ENCODE measurements at places on chromosomes 6 and 20. TPM values are rescaled to one million over a fixed set of nuclear protein-coding genes. Genes with fewer than 3 reads are reported as not detected.
A peak's percentile ranks its signal among the peaks of the same experiment; 100 is the strongest.

The TRIM40 gene
- not detected for polyA plus RNA-seq

The EDN1 gene
- polyA plus RNA-seq = 5.9 TPM

The METTL24 gene
- polyA plus RNA-seq = 0.80 TPM

The HLA-DRB5 gene
- not detected for polyA plus RNA-seq

The BPIFA1 gene
- not detected for polyA plus RNA-seq

The FAM184A gene
- polyA plus RNA-seq = 3.6 TPM

The COX7A2 gene
- polyA plus RNA-seq = 214 TPM

The TMEM239 gene
- polyA plus RNA-seq = not detected

DNA sequence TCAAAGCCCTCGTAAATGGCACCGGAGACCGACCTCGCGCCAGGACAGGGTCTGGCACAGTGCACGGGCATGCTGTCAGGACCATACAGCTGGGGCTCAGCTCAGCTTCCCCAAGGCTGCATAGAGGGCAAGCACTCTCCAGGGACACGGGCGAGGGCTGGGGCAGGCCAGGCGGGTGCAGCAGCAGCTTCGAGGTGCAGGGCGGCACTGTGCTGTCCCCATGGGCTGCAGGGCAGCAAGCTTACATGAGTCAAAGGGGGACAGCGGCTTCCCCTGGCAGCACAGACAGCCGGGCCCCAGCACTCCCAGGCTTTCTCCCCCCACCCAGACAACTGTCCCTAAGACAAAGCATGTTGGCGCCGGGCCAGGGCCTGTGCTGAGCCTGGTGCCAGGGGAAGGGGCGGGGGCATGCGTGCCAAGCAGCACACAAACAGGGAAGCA, 25.7 kb downstream of the PSMG4 start:
- H3K36me3 ChIP-seq = no peaks in the 10 kb centered on the region
- H3K27me3 ChIP-seq = no peaks in the 10 kb centered on the region
- no peak overlapping the region for H3K4me3 ChIP-seq
- H3K4me1 ChIP-seq = peaks cover 3% of the 10 kb centered on the region

DNA sequence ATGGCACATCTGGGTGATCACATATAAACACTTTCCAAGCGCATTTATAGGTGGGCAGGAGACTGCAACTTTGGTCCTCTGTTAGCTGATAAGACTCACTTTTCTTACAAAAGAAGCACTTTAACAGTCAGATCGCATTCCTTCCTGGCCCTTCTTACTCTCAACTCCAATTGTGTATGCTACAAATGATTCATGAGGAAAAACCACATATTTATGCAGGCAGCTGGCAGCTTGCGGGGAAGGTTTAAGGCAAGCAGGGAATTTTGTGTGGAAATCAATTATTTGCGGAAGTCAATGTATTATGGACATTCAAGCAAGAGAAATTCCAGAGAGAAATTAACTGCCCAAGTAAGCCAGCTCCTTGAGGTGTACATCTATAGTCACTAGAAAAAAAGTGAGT, 194.0 kb downstream of the PKHD1 start:
- H3K36me3 ChIP-seq = no peaks in the 10 kb centered on the region
- no peak overlapping the region for H3K27ac ChIP-seq
- DNase-seq = no peak
- H3K27me3 ChIP-seq = no peaks in the 10 kb centered on the region
- no peaks in the 10 kb centered on the region for H3K4me1 ChIP-seq
- H3K4me3 ChIP-seq = no peak overlapping the region

GRCh38 chr20:2741463-2741862, 48.9 kb downstream of the EBF4 start:
- H3K27me3 ChIP-seq = no peaks in the 10 kb centered on the region
- H3K36me3 ChIP-seq = no peaks in the 10 kb centered on the region
- no peak overlapping the region for H3K4me3 ChIP-seq
- no peaks in the 10 kb centered on the region for H3K4me1 ChIP-seq
- no peak for DNase-seq
- H3K27ac ChIP-seq = no peak overlapping the region

GRCh38 chr6:136889271-136890193, 32.6 kb upstream of the SLC35D3 start:
- H3K27me3 ChIP-seq = no peaks in the 10 kb centered on the region
- peaks cover 20% of the 10 kb centered on the region for H3K4me1 ChIP-seq
- DNase-seq = no peak

DNA sequence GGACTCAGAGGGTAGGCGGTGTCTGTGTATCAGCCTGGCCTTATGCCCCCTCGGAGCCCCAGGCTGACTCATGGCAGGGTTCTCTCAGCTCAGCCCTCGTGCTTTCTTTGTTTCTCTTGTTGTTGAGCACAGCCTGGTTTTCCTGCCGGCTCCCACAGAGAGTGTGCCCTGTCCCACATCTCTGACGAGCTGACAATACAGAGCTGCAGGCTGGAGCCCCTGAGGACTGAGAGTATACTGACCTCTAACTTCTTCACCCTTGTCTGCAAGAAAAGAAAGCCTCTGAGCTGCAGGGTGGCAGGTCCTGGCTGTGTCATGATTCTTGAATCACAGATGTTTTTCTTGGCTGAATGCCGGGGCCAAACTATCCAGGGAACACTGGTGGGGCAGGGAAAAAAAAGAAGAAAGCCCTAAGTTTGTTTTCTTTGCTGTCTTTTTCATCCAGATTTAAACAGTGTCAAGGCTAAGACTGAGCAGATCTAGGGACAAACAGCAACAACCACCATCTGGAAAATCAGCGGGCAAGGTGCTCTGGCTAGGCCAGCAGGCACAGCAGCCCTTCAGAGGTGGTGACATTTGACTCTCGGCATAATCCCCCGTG, 63.3 kb upstream of the ZNF133 start:
- no peaks in the 10 kb centered on the region for H3K36me3 ChIP-seq
- peaks cover 6% of the 10 kb centered on the region for H3K4me1 ChIP-seq
- H3K27ac ChIP-seq = no peak overlapping the region
- no peaks in the 10 kb centered on the region for H3K27me3 ChIP-seq
- peak; percentile 50 for DNase-seq

DNA sequence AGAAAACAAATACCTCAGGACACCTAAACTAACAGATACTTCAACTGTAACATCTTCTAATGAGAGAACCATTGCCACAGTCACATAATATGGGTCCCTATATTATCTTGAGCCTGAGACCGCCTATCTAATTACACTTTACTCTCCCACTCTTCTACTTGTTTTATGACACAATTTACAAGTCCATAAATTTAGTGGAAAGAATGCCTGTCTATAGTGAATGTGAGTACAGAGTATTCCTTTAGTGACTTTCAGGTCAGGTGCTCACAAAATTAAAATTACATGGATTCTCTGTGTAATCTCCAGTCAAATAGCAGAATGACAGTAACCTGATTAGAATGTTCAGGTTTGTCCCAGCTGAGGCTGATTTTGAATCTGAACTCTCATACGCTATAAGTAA, 624.1 kb downstream of the PKHD1 start:
- H3K4me1 ChIP-seq = no peaks in the 10 kb centered on the region
- H3K36me3 ChIP-seq = no peaks in the 10 kb centered on the region
- H3K4me3 ChIP-seq = no peak overlapping the region
- H3K27me3 ChIP-seq = no peaks in the 10 kb centered on the region
- no peak overlapping the region for H3K27ac ChIP-seq

DNA sequence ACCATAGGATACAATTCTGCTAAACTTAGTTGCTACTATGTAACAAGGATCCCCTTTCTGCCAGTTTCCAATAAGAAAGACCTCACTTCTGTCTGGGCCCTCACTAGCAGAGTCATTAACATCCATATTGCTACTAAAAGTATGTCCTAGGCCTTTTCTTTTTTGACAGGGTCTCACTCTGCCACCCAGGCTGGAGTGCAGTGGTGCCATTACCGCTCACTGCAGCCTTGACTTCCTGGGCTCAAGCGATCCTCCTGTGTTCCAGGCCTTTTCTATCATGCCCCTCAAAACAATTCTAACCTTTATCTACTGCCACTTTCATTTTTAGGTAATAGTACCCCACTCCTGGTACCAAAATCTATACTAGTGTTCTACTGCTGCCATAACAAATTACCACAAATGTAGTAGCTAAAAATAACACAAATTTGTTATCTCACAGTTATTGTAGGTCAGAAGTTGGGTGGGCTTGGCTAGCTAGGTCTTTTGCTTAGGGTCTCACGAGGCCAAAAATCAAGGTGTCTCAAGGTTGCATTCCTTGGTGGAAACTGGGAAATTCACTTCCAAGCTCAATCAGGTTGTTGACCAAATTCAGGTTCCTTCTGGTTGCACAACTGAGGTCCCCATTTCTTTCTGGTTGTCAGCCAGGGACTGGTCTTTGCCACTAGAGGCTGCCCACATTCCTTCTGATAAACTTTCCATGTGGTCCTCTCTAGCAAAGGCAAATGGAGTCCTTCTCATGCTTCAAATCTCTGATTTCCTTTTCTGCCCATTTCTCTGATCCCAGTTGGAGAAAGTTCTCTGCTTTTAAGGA, 3.0 kb downstream of the CSNK2A1 start:
- H3K27me3 ChIP-seq = no peaks in the 10 kb centered on the region
- DNase-seq = no peak
- no peaks in the 10 kb centered on the region for H3K36me3 ChIP-seq
- H3K27ac ChIP-seq = no peak overlapping the region
- H3K4me1 ChIP-seq = peaks cover 15% of the 10 kb centered on the region

- no peak for DNase-seq
- no peaks in the 10 kb centered on the region for H3K27me3 ChIP-seq
- no peaks in the 10 kb centered on the region for H3K4me1 ChIP-seq
These were observed 217.1 kb upstream of the THEMIS start for GRCh38 chr6:128117916-128118315.

GRCh38 chr6:108779536-108780275, 68.5 kb upstream of the ARMC2 start:
- H3K4me1 ChIP-seq = no peaks in the 10 kb centered on the region
- H3K36me3 ChIP-seq = no peaks in the 10 kb centered on the region
- DNase-seq = no peak
- H3K27me3 ChIP-seq = no peaks in the 10 kb centered on the region
- no peak overlapping the region for H3K4me3 ChIP-seq
- H3K27ac ChIP-seq = no peak overlapping the region

- no peak for DNase-seq
- H3K36me3 ChIP-seq = no peaks in the 10 kb centered on the region
- no peak overlapping the region for H3K4me3 ChIP-seq
- no peak overlapping the region for H3K27ac ChIP-seq
- H3K27me3 ChIP-seq = no peaks in the 10 kb centered on the region
These were observed 288.3 kb downstream of the NRN1 start for GRCh38 chr6:5718231-5718947.

DNA sequence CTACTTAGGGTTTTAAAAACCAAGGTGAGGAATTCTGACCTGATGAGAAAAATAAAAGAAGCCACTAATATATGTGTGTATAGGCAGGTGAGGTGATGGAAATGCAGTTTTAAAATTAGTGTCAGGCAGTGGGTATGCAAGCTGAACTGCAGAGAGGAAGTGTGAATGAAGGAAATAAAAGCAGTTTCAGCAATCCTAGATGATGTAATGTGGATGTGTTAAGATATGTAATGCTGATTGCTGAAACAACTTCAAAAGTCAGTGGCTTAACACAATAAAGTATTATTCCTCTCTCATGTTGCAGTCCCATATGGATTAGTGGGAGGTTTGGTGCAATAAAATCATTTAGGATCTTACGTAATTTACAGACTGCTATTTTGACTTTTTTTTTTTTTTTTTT, 119.9 kb upstream of the ASCC3 start:
- no peak overlapping the region for H3K4me3 ChIP-seq
- H3K27ac ChIP-seq = no peak overlapping the region
- no peaks in the 10 kb centered on the region for H3K36me3 ChIP-seq
- no peaks in the 10 kb centered on the region for H3K27me3 ChIP-seq

DNA sequence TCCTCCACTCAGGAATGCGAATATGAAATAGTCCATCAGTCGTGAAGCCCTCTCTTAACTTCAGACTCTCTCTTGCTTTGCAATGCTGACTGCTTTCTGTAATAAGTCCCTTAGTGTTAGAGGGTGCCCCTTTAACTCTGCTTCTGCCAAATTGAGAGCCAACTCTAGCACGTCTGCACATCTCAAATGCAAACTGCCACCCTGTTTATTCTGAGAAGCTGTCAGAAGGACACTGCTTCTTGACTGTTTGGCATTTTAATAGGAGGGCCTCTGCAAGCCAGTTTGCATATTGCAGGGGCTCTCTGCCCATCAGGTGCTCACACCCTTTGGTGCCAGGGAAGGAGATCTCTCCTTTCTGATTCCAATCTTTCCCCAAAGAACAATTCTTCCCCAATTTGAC, 589.8 kb upstream of the CDH4 start:
- DNase-seq = no peak
- no peaks in the 10 kb centered on the region for H3K36me3 ChIP-seq
- no peaks in the 10 kb centered on the region for H3K4me1 ChIP-seq
- H3K27me3 ChIP-seq = no peaks in the 10 kb centered on the region
- H3K27ac ChIP-seq = no peak overlapping the region

- DNase-seq = no peak
- no peaks in the 10 kb centered on the region for H3K4me1 ChIP-seq
- no peaks in the 10 kb centered on the region for H3K36me3 ChIP-seq
- H3K27ac ChIP-seq = no peak overlapping the region
- no peaks in the 10 kb centered on the region for H3K27me3 ChIP-seq
- no peak overlapping the region for H3K4me3 ChIP-seq
These were observed 149.5 kb upstream of the NEDD9 start for GRCh38 chr6:11381801-11382513.

GRCh38 chr6:14910692-14911547, 334.9 kb upstream of the JARID2 start:
- no peak overlapping the region for H3K4me3 ChIP-seq
- no peaks in the 10 kb centered on the region for H3K27me3 ChIP-seq
- H3K4me1 ChIP-seq = no peaks in the 10 kb centered on the region
- DNase-seq = no peak
- no peak overlapping the region for H3K27ac ChIP-seq
- no peaks in the 10 kb centered on the region for H3K36me3 ChIP-seq

DNA sequence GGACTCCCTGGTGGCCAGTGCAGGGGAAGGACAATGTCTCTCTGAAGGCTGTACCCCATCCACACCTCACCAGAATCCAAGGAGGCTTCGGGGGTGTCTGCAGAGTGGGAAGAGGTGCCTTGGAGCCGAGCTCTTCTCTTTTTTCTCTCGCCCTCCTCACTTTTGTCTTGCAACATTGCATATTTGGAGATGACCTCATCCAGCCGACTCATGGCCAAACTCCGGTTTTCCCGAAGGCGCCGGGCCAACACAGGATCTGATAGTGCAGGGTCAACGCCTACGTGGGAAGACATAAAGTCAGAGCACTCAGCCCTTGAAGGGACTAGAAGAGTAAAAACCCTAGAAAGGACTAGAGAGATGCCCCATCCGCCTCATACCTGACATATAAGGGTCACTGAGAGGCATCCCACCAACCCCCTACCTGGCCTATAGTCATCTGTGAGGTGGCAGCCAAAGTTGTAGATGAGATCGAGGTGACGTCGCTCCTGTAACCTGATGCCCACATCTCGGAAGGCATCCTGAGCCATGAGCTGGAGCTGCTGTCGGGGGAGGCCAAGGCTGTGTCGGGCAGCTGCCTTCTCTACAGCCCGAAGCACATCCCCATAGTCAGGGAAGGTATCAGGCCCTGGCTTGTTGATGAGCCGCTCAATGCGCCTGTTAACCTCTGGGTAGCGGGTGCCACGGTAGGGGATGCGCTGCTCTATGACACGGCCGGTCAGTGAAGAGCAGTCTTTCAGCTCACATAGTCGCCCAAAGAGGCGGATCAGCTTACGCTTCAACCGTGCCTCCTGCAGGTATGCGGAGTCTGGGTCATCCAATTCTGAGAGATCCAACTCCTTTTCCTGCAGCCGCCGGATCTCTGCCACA, 3.0 kb upstream of the ZBTB22 start:
- DNase-seq = peak; percentile 58
- no peak overlapping the region for H3K4me3 ChIP-seq
- peaks cover 19% of the 10 kb centered on the region for H3K36me3 ChIP-seq
- H3K4me1 ChIP-seq = peaks cover 12% of the 10 kb centered on the region
- H3K27ac ChIP-seq = peak overlapping the region; percentile 45
- no peaks in the 10 kb centered on the region for H3K27me3 ChIP-seq

GRCh38 chr6:14476793-14477531, 359.4 kb downstream of the CD83 start:
- no peak overlapping the region for H3K4me3 ChIP-seq
- H3K27me3 ChIP-seq = no peaks in the 10 kb centered on the region
- DNase-seq = peak; percentile 52
- H3K27ac ChIP-seq = peak overlapping the region; percentile 36

All from pancreas (tissue), 10 donors.